NCI-H2171 (cell line): ENCODE measurements at places on chromosomes 16 and 17.

DNA sequence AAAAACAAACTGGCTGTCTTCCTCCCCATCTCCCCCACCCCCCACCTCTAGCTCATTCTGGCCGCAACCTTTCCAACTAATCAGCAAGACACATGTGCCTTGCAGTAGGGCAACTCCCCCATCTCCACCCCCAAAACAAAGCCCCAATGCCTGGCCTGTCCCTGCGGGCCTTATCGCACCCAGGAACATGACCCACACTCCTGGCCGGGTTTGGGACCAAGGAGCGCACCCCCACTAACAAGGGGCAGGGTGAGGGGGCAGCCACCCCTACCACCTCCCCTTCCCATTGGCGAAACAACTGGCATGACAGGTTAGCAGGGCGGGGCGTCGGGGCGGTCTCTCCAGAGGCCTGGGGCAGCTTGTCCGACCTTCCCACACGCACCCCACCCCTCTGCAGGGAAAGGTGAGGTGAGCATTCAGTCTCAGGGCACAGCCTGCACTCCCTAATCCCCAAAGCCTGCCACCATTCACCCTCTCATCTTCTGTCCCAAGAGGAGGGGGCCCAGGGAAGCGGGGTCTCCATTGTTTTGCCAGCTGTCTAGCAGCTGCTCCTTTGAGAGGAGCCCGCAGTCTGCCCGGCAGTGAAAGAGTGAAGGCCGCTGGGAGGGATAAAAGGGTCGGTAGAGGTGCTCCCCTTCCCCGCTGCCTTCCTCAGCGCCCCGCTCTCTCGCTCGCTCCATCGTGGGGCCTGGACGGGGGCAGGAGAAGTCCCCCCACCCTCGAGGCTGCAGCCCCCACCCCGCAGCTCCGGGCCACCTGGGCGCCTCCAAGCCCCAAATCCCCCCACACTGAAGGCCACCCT, 765 bp downstream of the MYO18A start:
- peak; percentile 62 for DNase-seq

DNA sequence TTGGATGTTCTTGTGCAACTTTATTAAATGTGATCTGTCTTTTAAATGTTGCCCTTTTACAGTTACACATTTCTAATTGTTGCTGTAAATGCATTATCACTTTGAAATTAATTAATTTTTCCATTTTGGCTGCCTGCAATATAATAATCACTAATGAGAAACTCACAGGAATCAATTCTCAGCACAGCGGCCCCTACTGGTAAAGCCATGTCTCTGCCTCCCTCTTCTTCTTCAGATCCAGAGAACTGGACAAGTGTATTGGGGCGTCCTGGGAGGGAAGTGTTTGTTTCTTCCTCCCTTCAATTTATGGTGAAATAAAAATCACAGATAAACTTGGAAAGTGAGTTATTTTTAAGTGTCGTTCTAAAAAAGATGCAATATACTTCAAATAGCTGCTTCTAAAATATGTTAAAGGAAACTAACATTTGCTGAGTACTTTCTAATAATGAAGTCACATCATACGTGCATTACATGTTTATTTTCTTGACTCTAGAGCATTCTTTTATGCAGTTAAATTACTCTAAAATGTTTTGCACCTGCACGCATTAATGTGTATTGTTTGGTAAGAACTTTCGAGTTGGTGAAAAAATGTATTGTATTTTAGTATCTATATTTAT, 338.0 kb downstream of the WWOX start:
- DNase-seq: no peak

DNA sequence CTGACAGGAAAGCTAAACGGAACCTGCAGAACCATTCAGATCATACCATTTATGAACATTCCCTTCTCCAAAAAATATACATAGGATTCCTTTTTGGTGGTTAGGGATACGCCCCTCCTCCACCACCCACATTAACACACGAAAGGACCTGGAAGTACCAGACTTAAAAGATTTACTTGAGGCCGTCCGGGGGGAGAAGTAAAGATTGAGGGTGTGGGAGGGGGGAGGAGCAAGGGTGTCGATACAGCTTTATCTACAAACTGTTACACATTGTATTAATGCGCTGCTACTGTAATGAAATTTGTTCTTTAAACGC, 537 bp downstream of the PALB2 start:
- no peak for DNase-seq

DNA sequence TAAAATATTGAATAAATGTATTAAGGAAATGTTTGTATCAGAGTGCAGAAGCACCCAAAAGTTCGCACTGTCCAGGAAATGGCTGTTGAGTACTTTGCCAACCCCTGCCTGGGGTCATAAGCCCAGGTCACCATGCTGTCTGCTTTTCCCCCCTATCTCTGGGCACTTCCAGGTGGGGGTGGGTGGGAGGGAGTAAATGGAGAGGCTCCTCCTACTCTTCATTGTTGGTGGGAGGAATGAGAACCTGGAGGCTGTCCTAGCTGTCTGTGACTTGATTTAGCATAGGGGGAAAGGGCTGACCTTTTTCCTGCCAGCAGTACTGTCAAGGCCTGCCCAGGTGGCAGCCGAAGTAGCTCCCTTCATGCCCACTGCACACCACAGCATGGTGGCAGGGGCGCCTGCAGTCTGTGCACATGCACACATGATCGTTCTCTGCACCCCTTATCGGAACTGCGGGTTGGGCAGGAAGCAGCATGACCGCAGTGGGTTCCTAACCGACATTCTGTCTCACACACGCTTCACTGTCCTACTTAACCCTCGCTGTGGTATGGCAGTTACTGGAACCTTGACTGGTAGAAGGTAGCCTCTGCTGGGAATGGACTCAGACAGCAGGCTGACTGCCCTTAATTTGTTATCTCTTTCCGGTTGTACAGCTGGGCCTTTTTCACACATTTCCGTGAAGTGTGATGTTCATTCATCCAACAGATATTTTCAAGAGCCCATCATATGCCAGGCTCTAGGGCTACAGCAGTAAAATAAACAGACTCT, 41.5 kb downstream of the LDHD start:
- no peak for DNase-seq

- peak; percentile 39 for DNase-seq
These were observed 12.8 kb downstream of the ATPAF2 start for GRCh38 chr17:18025945-18026776.

GRCh38 chr17:1561420-1562175, 994 bp downstream of the PITPNA start:
- DNase-seq: no peak

GRCh38 chr16:1413684-1414531, 596 bp downstream of the UNKL start:
- DNase-seq: peak; percentile 18

DNA sequence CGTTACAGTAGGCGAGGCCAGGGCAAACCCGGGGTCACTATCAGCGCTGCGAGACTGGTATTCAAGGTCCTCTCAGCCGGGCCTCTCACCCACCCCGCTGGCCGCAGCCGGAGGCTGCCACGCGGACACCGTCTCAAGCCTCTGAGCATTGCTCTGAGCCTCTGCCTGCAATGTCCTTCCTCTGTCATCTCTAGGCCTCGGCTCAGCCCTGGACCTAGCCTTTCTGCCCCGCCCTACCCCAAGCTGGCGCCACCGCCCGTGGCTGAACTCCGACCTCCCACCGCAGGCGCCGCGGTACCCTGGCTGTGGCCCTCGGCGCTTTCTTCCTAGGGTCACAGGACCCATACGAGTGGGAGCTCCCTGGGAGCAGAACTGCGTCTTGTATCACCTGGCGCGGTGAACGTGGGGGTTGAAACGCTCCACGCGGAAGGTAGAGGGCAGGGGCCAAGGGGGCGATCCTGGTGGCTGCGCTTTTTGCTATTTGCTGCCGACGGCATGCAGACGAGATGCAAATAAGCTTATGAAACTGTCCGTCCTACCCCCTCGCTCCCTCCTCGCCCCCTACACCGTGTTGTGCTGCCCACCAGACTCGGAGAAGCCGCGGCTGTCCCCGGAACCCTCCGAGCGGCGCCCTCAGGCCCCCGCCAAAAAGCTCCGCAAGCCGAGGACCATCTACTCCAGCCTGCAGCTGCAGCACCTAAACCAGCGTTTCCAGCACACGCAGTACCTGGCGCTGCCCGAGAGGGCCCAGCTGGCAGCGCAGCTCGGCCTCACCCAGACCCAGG, 3.7 kb downstream of the DLX4 start:
- no peak for DNase-seq

DNA sequence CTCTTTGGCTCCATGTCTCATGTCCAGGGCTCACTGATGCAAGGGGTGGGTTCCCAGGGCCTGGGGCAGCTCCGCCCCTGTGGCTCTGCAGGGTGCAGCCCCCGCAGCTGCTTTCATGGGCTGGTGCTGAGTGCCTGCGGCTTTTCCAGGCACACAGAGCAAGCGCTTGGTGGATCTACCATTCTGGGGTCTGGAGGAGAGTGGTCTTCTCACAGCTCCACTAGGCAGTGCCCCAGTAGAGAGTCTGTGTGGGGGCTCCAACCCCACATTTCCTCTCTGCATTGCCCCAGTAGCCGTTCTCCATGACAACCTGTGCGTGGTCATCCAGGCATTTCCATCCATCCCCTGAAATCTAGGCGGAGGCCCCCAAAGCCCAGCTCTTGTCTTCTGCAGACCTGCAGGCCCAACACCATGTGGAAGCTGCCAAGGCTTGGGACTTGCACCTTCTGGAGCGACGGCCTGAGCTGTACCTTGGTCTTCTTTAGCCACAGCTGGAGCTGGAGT, 5.2 kb downstream of the IL32 start:
- DNase-seq: no peak

DNA sequence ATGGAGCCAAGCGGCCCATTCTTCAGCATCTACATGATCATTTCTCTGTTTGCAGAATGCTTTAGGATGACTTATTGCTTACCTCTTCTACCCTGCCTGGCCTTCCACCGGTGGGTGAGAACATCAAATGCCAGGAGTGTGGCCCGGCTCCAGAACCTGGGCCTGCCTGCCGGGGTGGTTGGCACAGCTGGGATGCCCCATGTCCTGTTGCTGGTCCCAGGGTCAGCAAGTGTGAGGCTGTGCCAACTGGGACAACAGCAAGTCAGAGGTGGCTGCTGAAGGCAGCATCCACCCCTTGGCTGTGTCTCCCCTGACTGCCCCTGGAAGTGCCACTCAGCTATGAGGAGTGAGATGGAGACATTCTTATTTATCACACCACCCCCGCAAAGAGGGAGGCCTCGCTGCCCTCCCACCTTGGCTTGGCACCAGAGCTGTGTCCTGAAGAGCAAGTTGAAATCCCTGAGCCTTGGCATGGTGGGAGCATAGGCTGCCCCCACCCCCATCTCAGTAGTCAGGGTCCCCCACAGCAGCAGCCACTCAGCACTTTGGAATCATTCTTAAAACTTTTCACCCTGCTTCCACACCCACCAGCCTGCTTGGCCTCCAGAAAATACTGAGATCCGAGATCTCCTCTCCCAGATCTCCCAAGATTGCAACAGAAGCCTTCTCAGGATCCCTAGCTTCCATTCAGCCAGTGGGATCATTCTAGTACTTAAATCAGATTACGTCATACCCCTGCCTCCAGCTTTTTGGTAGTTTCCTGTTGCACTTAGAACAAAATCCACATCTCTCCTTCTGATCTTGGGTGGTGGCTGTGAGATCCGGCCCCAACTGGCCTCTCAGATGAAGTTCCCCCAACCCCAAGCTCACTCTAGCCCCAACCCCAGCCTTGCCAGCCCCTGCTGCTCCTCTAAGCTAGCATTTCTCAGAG, 127.5 kb downstream of the SOCS1 start:
- DNase-seq: no peak

- no peak for DNase-seq
These were observed 42.4 kb downstream of the RNF157 start for GRCh38 chr17:76197911-76198310.

DNA sequence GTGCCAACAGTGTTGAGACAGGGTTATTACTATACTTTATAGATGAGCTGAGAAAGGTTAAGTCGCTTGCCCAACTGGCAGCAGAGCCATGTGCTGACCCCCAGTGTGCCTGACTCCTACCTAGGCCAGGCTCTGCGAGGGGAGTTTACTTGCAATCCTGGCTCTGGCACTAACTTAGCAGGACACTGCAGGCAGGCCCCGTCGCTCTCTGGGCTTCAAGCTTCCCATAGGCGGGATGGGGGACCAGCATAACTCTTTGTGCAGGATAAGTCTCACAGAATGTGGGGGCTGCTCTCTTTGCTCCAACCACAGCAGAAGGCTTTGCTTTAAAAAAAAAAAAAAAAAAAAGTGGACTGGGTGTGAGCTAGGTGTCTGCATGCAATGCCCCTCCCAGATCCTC, 102.7 kb downstream of the GNAO1 start:
- no peak for DNase-seq

DNA sequence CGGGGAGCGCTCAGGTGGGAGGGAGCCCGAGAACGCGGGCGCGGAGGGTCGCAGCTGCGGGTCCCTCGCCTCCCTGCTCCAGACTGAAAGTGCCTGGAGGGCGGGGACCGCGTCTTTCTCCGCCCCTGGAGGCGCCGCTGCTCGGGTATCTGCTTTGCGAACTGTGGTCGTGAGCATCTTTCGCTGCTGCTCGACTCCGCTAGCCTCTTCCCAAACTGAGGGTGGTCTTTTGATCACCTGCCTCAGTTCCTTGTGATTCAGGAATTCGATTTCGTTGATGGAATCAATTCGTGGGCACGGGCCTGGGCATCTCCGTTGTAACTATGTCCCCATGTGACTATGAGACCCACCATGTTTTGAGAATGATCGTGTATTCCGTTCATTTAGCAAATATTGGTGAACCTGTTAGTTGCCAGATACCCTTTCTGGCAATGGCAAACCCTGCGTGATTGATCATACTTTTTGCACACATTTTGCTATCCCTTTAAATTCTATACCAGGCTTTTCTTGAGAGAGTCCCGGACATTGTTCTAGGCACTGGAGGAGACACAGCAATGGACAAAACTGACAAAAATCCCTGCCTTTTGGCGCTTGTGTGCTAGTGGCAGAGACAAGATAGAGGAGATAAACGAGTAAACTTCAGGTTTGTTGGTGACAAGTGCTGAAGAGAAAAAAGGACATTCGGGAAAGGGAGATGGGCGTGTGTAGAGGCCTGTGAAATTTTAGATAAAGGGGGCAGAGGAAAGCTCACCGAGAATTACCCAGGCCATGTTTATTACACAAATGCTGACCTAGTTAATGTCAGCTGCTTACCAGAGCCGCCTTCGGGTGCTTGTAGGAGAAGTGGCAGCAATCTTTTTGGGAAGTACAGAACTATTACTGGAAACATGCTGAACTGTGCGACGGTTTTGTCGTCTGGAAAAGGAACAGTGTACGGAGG, 948 bp downstream of the UTP18 start:
- no peak for DNase-seq

DNA sequence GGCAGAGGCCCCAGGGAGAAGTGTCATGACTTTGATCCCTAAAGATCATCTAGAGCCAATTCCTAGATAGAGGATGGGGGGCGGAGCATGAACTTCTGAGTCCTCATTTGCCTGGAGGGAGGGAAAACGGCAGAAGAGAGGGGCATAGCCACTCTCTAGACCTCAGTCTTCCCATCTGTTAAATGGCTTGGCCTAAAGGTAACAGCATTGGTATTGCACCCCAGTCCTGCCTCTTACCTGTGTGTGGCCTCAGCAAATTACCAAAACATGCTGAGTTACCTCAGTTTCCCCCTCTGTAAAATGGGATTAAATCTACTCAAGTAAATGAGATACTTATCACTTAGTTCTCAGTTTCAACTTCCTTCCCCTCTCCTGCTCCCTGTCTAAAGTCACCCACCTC, 47.5 kb downstream of the CNGB1 start:
- no peak for DNase-seq

GRCh38 chr17:52376137-52376536, 217.6 kb upstream of the CA10 start:
- no peak for DNase-seq

- no peak for DNase-seq
These were observed 37.9 kb downstream of the GSG1L start for GRCh38 chr16:28025631-28026030.
